ENCODE measurements at places on chromosomes 11 and 22.

DNA sequence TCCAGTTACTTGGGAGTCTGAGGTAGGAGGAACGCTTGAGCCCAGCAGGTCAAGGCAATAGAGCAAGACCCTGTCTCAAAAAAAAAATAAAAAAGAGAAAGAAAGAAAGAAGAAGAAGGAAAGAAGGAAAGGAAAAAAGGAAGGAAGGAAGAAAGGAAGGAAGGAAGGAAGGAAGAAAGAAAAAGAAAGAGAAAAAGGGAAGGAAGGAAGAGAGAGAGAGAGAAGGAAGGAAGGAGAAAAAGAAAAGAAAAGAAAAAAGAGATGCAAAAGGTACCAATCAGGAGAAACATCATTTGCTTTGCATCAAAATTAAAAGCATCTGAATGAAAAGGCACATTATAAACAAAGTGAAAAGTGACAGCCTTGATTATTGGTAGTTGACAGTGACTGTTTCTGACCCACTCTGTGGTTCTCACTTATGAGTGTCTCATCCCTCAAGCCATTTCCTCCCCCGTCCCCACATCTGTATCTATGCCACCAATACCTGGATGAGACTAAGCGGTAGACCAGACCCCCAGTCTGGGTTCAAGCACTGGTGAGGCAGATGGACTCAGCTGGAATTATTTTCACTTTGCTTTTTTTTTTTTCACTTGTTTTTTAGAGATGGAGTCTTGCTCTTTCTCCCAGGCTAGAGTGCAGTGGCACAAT lies 33.0 kb upstream of the XBP1 start:
- no peak for DNase-seq

DNA sequence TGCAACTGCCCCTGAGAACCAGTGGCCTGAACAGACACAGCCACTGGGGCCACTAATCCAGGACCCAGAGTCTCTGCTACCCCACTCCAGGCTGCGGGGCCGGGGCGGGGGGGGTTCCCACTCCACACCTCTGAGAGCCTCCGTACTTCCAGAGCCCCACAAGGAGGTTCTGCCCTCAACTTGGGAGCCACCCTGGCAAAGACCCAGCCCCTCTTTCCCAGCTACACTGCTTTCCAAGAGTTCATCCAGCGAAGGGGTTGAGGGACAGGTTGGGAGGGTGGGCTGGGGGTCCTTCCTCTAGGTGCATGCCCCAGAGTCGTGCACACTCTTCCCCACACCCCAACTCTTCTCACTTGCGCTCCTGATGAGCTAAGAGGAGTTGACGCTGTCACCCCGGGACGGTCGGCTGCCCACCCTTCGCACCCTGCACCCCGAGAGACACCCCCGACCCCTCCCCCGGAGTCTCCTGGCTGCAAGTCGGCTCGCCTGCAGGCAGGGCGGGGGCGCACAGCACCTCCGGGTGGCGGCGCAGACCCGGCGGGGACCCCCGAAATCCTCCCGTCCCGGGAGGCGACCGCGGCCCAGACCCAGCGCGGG lies 531 bp downstream of the RAB3IL1 start:
- DNase-seq = no peak

DNA sequence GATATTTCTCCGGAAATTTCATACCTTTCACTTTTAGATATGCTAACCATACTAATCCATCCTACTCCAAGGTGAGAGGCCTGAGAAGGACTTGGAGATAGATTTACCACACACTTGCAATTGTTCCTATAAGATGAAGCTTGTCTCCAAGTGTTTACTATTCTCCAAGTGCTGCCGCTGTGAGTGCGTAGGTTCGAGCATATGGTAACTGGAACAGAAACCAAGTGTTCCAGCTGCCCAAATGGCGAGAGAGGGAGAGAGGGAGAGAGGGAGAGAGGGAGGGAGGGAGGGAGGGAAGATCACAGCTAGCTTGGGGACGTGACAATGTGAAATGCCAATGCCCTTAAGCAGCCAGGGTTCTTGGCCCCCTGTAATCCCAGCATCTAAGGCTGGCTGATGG lies 21.5 kb downstream of the ASCC2 start:
- DNase-seq = no peak

DNA sequence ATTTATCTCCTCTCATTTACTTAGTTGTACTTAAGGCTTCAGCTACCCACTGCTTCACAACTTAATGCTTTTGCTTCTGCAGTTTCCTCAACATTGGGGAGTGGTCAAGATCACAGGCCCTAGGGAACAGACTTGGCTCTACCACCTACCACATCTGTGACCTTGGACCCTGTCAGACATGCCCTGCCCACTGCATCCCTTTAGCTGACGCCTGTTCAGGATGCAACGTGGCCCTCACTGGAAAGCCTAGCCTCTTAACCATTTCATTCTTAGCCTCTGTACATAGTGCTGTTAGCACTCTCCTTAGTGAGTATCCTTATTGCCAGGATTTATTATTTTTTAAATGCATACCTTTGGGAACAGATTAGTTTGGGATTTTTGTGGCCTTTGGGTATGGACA lies 34.4 kb downstream of the TNRC6B start:
- DNase-seq = no peak

DNA sequence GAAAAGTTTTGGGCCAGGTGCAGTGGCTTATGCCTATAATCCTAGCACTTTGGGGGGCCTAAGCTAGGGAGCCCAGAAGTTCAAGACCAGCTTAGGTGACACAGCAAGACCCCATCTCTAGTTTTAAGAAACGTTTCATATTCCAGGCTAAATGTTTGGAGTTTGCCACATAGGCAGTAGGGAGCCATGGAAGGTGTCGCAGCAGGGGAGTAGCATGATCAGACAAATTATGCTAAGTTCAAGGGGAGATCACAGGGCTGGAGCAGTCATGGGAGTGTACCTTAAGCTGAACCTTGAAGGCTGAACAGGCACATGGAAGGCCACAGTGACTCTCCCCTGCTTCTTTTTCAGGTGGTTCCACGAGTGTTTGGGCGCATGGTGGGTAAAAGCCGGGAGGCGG lies 5.9 kb upstream of the NHERF4 start:
- no peak for DNase-seq

GRCh38 chr11:121575250-121575962 lies 122.6 kb upstream of the SORL1-AS1 start:
- DNase-seq = no peak

DNA sequence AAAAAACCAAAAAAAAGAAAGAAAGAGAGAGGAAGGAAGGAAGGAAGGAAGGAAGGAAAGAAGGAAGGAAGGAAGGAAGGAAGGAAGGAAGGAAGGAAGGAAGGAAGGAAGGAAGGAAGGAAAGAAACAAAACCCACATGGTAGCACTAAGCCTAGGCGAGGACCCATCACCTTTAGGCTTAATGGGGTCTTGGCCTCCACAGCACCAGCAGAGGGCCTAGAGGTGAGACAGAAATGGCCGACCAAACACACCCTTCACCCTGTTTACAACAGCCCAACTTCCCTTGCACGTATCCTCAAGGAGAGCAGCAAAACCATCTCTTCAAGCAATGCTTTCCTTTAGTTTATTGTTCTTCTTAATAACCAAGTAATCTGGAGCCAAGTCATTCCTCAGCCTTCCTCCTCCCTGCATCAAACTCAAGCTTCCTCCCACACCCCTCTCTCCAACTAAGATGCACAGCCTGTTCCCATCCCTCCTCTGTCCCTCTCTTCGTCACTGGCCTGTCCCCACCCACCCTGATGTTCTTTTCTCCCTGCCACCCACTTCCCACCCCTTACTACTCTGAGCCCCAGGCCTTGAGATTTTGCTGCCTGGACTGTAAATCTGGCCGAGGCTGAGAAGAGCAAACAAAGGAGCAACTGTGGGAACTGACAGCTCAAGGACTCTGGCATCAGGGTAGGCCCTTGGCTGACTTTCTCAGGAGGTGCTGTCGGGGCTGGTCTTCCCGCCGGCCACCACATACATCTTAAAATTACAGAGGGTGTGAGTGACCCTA lies 26.0 kb downstream of the POU2AF1 start:
- no peak for DNase-seq

- DNase-seq = peak; percentile 75
These were observed 42.1 kb upstream of the KLHL35 start for GRCh38 chr11:75474878-75475766.

- DNase-seq = no peak
These were observed 14.1 kb downstream of the ANKK1 start for GRCh38 chr11:113401718-113402117.

DNA sequence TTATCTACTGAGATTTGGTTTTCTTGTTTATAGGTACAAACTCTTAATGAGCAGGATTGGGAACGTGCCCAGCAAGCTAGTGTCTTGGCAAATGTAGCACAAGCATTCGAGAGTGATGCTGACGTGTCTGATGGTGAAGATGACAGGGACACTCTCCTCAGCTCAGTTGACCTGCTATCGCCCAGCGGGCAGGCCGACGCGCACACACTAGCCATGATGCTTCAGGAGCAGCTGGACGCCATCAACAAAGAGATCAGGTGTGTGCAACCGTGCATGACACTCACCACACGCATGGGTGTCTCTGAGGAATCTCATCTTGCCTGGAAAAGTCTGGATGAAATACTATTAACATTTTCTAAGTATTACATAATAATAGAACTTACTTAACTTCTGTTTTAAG lies 54.7 kb upstream of the CTTN start:
- no peak for DNase-seq

GRCh38 chr22:22178992-22179391 lies 65.6 kb upstream of the VPREB1 start:
- DNase-seq = no peak

DNA sequence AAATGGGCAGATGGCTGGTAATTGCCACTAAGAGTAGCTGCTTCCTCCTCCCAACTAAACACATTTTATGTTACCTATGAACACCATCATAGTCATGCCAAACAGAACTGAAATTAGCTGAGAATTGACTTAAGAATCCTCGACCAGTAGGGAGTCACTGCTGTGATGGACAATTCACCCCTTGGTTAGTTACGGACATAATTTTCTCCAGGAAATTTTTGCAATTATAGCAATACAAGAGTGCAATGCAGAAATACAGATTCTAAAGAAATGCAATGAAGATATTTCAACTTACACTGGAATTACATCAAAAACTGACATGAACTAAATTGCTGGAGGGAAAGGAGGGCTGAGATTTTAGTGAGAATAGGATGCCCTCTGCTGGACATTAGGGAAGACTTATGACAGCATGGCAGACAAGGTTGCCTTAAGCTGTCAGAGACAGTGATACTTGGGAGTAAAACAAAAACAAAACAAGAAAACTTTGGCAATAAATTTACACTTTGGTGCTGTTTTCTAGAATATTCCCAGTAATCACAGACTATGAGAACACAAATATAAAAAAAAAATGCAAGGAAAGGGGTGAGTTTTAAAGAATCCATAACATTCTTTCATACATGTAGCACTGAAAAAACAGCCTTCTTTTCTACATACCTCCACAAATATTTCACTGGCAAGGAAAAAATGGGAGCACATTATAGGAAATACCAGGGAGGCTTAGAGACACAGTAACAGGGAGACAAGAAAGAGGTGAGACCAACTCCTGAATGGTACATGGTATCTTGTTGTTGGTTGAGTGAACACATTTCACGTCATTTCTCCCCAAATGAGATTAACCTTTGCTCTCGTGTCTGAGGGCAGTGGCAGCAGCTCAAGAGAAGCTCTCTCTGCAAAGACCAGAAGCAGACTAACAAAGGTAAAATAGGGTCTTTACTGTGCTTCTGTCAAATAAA lies 11.2 kb upstream of the PPP2R1B start:
- peak; percentile 8 for DNase-seq

- no peak for DNase-seq
These were observed 30.0 kb downstream of the MRGPRD start for GRCh38 chr11:68950762-68951161.

DNA sequence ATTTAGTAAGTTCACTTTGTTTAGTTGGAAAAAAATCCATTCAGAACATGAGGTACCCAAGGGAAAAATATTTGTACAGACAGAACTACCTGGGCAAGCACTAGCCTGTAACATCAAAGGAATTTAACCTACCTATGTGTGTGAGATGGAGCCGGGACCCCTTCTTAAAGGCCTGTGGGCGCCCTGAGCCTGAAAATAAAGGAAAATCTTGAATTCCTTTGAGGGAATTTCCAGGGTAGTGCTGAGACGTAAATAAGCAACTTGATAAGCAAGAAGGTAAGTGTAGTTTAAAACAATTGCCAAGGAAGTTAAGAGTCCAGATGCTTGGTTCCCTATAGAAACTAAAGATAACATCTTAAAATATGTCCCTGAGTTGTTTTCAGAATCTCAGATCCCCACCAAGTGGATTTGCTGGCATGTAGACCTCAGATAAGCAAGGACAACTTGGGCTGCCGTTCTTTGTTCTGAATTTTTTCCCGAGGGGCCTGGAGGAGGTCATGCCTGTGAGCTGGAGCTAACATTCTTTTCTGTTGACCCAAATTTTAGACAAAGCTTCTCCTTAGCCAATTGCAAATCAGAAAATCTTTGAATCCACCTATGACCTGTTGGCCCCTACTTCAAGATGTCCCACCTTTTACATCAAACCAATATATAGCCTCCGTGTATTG lies 31.0 kb downstream of the MED17 start:
- DNase-seq = no peak

DNA sequence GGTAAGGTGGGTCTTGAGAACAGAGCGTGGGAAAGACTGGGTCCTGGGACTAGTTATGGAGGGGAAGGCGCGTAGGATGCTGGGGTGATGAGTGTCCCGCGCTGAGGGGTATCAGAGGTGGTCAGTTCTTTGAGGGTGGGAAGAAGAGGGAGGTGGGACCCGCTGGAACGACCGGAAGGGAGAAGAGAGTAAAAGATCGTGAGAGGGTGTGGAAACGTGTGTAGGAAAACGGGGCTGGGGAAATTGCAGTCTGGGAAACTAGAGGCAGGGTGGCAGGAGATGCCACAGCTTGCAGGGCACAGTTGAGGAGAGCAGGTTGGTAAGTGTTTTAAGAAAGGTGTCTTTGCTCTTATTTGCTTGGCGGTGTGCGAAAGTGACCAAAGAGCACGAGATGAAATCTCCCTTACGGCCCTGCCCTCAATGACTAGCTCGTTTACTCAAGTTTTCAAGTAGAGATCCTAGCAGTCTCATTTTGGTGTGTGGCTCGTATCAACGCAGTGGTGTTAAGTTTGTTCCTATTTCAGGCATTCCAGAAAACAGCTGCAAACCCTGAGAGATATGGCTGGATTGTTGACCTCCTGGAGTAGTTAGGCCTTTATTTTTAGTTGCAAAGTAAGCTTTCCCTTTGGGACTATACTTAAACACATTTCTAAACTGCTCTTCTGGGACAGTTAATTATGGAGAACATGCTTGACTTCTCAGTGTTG lies 615 bp downstream of the STT3A start:
- no peak for DNase-seq

DNA sequence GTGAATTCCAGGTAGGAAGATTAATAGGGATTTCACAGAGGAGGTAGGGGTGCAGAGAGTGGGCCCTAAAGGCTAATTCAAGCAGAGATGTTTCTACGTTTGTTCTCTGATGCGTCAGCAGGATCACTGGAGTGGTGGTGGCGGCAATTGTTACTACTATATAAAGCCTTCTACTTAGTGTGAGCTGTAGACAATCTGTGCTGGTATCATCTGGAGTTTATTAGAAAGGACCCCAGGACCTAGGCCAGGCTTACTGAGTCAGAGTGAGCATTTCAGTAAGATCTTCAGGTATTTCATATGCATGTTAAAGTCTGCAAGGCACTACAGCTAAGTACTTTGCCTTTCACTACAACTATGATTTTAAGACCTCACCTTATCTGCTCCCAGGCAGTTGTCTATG lies 59.5 kb downstream of the USP35 start:
- no peak for DNase-seq
